HFFc6 (cell line): ENCODE measurements at places on chromosomes 2 and 18. TPM values are rescaled to one million over a fixed set of nuclear protein-coding genes. Genes with fewer than 3 reads are reported as not detected.
A peak's percentile ranks its signal among the peaks of the same experiment; 100 is the strongest.

EIF2AK3 gene
- 12.3 to 14.6 TPM (median 12.9 TPM) in 3 replicates for total RNA-seq

ST8SIA3 gene
- total RNA-seq, result not detected in 2 replicates

TSPYL6 gene
- total RNA-seq, result not detected in 3 replicates

FOXI3 gene
- not detected in 3 replicates for total RNA-seq

GRP gene
- not detected in 3 replicates for total RNA-seq

GRCh38 chr2:17719562-17720371, 33.8 kb downstream of the SMC6 start:
- DNase-seq, result peak; percentile 4

LYG1 gene
- 0.39 to 0.41 TPM in 2 of 3 replicates, not detected in the other for total RNA-seq

- no peak for DNase-seq
Measured at GRCh38 chr2:139217641-139218040, 437.5 kb upstream of the NXPH2 start.

- DNase-seq, result no peak
Measured at GRCh38 chr18:79642626-79643025, 37.0 kb upstream of the CTDP1 start.

DNA sequence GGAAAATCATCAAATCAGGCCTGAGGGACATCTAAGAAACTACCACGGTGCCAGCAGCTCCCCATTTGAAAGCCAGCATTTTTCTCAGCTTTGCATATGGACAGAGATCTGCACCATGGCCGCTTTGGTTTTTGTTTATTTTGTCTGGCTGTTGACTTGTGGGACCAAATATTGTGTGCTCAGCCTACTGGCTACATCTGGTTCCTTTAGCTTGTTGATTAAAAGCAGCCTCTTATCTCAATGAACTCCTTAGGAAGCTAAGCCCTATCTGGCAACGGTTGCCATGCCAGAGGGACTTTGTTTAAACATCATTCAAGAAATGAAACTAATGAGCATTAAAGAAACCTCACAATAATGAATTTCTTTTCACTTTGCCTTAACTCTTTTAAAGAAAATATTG, 32.4 kb upstream of the CCDC150 start:
- peak; percentile 35 for DNase-seq

DNA sequence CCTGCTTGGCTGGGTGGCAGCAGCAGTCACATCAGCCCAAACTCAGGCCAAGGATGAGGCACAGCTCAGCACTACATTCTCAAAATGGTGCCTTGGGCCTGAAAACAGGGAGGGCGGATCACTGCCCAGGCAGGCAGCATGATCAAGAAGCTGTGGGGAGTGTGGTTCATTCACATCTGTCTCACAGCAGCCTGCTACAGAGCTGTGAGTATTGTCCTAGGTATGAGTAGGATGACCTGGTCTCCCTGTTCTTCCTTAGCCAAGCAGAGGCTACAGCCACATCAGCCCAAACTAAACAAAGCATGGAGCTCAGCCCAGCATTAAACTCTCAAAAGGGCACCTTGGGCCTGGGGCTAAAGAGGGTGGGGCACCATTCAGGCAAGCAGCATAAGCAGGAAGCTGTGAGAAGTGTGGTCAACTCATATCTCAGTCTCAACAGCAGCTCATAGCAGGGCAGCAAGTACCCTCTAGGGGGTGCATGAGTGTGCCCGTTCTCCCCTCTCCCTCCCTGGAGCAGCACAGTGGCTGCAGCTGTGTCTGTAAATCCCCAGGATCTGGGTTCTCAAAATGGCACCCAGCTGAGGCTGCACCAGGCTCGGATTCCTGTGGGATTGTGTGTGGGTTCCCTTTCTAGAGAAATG, 139.6 kb downstream of the TRABD2A start:
- peak; percentile 38 for DNase-seq

SFXN5 gene
- total RNA-seq, result 10.2 to 14.9 TPM (median 10.8 TPM) in 3 replicates

FAM161A gene
- 0.81 and 1.7 TPM in 2 replicates for total RNA-seq

DNA sequence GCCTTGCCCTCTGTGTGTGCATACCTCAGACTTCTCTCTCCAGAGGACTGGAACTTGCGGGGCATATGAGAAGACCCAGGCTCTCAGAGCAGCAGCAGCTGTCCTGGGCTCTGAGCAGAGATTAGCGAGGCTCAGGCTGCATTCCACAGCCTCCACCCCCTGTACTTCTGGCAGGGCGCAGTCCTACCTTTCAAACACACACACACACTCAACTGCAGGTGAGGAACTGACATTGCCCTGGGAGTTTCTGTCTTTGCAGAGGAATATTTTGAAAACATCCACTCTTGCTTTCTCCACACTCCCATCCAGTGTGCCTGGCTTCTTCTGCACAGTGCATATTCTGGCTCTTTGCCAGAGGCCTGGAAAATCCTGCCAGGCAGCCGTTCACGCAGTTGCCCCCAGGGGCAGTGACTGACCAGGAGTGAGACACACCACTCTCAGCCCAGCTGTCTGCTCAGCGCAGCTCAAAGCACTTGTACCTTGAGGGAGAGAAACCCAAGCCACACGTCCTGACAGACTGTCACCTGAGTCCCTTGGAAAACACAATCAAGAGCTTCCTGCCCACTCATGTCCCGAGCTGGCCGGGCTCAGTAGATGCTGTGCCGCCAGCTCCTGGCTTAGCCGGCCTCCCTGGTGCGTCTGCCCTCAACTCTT, 460.8 kb downstream of the RNF144A start:
- no peak for DNase-seq

DNA sequence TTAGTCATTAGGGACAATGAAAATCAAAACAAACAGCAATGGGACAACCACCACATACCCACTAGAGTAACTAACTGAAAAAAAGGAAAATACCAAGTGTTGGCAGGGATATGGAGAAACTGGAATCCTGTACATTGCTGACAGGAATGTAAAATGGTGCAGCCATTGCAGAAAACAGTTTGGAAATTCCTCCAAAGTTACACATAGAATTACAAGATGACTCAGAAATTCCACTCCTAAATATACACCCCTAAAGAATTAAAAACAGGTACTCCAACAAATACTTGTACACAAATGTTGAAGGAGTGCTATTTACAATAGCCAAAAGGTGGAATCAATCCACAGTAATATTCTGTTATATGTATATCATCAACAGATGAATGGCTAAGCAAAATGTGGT, 110.9 kb downstream of the ROCK1 start:
- peak; percentile 28 for DNase-seq

- no peak for DNase-seq
Measured at GRCh38 chr2:227324642-227324994, 433 bp upstream of the MFF start.

IL1F10 gene
- not detected in 3 replicates for total RNA-seq

RAD51AP2 gene
- total RNA-seq, result not detected in 3 replicates

RSAD2 gene
- not detected in 2 replicates for total RNA-seq

DNA sequence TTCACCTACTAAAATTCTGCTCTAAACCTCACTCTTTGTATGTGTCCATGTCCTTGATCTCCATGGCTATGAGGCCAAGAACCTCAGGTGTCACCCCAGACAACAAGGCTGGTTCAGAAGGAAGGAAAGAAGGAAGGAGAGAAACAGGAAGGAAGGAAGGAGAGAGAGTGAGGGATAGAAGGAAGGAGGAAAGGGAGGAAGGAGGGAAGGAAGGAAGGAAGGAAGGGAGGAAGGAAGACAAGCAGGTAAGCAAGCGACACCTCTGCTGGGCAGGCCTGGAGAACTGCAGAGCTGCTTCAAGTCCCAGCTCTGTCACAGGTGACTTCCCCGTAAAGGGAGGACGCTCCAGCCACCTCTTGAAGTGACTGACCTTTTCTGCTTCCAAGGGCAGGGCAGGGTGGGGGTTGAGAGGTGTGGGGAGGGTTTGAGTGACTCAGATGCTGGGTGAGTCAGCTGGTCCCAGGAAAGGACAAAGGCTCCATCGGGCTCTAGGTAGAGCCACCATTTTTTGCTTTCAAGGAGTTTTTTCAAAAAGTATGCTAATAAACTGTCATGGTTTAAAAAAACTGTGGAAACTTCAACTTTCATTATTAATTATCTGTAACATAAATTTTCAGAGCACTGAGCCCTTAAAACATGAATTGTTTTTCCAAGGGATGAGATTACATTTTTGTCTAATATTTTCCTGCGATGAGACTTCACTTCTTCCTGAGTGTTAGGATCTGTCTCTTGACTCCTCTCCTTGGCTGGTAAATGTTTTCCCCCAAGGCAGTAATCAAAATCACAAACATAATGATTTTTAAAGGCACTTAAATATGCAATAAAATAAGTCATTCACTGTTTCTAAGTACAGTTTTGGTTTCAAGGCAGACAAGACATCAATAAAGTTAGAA, 90.1 kb upstream of the L3MBTL4 start:
- no peak for DNase-seq

DNA sequence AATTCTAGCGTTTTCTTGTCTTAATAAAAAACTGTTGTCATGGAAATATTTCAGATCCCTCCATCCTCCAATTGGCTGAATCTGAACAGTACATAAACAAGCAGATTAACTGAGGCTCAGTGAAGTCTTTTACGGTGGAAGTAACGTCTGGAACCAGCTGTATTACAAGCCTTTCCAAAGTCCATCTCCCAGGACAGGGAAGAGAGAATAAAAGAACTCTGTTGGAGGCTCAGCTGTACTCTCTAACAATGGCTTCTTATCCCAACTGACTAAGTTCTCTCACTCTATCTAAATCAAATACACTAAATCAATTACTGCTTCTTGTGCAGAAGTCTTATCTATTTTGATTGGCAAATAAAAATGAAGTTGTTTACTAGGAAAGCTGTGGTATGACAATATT, 19.9 kb upstream of the NEDD4L start:
- DNase-seq, result no peak

TANC1 gene
- total RNA-seq, result 22.4 to 27.7 TPM (median 23.3 TPM) in 3 replicates

- DNase-seq, result no peak
Measured at GRCh38 chr2:111252436-111252835, 131.7 kb downstream of the BCL2L11 start.

PPP3R1 gene
- 62.8 to 64.7 TPM (median 63.8 TPM) in 3 replicates for total RNA-seq

GRCh38 chr2:65456886-65457285, 24.5 kb upstream of the SPRED2 start:
- no peak for DNase-seq

DNA sequence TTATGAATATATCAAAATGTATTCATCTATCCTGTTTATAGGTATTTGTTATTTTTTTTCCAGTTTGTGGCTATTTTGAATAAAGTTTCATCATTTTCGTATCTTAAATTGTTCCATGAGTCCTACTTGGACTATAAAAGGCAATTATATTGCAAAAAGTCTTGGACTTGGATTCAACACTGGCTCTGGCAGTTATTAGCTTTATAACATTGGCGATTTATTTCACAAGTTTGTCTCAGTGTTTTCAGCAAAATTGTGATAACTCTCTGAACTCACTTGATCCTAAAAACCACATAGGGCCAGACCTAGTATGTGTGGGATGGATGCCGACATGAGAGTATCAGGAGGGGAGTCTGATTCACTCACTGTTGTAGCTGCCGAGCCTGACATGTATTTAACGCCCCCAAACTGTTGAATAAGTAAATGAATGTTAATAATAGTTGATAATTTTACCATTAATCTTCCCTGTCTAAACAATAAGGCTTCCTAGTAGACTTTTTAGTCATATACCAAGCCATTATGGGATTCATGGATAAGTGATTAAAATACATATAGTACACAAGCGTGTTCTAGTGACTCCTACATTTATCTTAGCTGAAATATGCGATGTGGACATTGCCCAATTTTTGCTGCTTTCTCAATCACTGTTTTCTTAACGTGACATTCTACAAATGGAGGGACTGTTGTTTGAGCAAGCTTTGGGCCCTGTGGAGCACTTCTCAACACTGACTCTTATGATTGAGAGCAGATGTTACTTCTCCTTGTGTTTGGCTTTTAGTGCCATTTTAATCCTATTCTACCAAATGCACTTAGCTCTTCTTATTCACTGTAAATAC, 907.6 kb downstream of the EPHA4 start:
- no peak for DNase-seq

IKZF2 gene
- total RNA-seq, result 7.8 to 12.3 TPM (median 10.2 TPM) in 3 replicates

- DNase-seq, result no peak
Measured at GRCh38 chr18:12862874-12863482, 21.1 kb downstream of the PTPN2 start.

SCYGR6 gene
- not detected in 2 replicates for total RNA-seq

DNA sequence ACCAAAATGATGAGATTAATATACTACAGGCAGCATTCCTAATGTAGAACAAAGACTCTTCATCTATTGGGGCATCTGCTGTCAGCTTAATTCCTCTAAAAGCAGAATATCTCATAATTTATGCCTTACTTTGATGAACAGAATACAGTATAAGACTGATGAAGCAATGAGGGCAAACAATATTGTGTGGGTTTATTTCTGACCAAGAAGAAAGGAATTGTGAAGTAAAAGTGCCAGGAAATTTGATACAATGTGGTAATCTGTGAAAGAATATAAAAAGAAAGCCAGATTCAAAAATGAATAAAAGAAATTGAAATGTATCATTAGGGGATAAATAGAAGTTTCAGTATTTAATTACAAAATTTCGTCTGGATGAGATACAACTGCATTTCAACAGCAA, 78.8 kb upstream of the TTC21B start:
- DNase-seq, result no peak

AOX1 gene
- 43.4 to 61.2 TPM (median 47.1 TPM) in 3 replicates for total RNA-seq

FN1 gene
- 2,866 to 5,127 TPM (median 4,600 TPM) in 3 replicates for total RNA-seq

DSG1 gene
- total RNA-seq, result not detected in 3 replicates

GRCh38 chr2:23376972-23377371, 8.0 kb upstream of the KLHL29 start:
- no peak for DNase-seq

GRCh38 chr2:29334706-29335105, 219.5 kb downstream of the CLIP4 start:
- DNase-seq, result no peak

DNA sequence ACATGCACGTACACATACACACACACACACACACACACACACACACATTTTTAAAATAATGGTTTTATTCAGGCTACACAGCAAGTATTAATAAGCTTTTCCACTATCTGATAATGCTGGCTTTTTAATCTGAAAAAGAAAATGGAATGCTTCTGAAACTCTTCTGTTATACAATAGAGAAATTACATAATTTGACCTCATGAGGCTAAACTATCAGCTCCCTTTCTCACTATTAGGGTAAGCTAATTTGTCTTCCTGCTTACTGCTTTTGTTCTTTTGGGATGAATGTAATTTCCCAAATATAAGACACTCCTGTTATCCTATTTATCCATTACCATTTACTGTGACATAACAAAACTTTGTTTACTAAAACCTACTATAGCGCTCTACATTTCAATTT, 41.8 kb downstream of the MAP4K3 start:
- no peak for DNase-seq

TGFBRAP1 gene
- total RNA-seq, result 18.0 to 22.5 TPM (median 20.4 TPM) in 3 replicates

- DNase-seq, result no peak
Measured at GRCh38 chr2:22970284-22970975, 414.5 kb upstream of the KLHL29 start.
